Stimulated activated CD8-positive, alpha-beta memory T cell treated with anti-CD3 and anti-CD28 coated beads, Interleukin-7, amount 100 ng/mL, for 24 hours (primary cell): ENCODE measurements at places on chromosomes 2 and 18.

DNA sequence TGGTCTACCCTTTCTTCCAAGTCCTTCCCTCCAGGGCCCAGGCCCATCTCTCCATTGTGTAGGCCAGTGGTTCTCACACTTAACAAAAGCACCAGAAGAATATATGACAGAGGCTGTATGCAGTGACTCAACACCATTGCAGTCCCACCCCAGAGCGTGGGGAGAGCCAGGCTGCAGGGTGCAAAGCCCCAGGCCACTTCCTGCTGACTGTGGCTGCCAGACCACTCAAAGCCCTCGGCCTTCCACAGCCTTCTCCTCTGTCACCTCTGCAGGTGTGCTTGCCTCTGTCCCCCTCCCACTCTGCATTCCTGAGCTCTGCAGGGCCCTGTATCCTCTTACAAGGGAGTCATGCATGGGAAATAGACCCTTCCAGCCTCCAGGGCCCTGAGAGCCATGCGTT lies 40.4 kb upstream of the ARHGEF4 start:
- DNase-seq = no peak

- DNase-seq = no peak
These were observed 25.0 kb downstream of the DCDC2C start for GRCh38 chr2:3728104-3729054.

- DNase-seq = no peak
These were observed 85.3 kb downstream of the C2orf74 start for GRCh38 chr2:61247204-61247812.

DNA sequence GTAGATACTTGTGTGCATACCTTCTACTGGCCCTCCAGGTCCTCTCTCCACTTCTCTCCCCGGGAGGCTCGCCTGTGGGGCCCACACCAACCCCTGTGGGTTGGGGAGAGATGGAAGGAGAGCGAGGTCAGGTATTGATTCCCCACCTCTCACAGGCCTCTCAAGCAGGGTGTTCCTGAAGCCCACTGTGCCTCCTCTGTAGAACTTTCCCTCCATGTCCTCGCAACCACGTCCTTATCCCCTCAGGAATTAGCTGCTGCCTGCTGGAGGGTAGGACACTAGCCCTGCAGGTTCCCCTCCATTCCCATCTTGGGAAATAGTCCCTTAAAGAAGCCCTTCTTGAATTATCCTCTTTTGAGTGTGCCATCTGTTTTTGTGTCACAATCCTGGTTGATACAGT lies 38.9 kb upstream of the KLF11 start:
- DNase-seq = no peak

- DNase-seq = no peak
These were observed 61.8 kb upstream of the GPR45 start for GRCh38 chr2:105179469-105180372.

DNA sequence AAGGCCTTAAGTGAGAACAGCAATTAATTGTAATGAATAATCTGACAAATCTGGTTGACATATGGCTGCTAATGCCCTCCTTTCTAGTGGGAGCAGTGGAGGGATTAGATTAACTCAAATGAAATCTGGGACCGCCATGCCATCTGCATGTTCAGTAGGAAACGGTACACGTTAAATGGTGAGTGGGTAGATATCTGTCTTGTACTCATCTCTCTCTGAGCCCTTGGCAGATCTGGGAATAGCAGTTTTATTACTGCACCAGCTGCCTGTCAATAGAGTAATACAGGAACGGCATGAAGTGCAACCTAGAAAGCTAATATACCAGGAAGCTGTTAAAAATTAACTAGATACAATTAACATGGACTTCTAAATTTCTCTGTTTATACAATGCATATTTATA lies 258.8 kb downstream of the GPD2 start:
- no peak for DNase-seq

- no peak for DNase-seq
These were observed 65.9 kb upstream of the SLC16A14 start for GRCh38 chr2:230134496-230135129.
